Left hindlimb (tissue), 1 donor: ENCODE measurements at places on chromosomes 7 and 10.
A peak's percentile ranks its signal among the peaks of the same experiment; 100 is the strongest.

DNA sequence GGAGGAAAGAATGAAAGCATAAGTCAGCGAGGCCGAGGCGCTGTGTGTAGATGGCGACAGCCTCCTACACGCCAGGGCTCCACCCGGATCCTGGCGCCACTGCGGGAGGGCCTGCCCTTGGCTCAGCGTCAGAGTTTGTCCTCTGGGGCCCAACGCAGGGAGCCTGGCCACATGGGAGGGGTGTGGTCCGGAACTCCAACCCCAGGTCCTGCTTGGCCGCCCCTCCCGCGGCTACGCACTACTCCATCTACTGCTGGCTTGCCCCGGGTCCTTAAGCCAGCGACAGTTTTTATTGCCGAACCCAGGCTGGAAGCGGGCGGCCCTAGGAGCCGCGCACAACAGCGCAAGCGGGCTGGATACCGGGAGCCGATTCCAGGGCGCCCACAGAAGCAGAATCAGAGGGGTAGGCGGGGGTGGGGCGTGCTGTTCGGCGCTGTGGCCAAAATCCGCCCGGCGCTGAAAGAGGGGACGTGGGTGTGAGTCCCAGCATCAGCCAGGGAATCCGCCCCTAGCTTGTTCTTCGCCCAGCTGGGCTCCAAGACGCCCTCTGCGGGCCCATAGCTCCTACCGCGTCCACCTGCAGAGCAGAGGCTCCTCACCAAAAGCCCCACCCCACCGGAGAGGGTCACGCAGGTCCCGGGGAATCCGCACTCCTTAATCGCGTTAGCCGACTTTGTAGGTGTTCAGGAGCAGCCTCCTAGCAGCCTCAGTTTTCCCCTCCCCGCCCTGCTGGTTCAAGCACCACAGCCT, 4.5 kb downstream of the KAZALD1 start:
- DNase-seq = peak; percentile 81

DNA sequence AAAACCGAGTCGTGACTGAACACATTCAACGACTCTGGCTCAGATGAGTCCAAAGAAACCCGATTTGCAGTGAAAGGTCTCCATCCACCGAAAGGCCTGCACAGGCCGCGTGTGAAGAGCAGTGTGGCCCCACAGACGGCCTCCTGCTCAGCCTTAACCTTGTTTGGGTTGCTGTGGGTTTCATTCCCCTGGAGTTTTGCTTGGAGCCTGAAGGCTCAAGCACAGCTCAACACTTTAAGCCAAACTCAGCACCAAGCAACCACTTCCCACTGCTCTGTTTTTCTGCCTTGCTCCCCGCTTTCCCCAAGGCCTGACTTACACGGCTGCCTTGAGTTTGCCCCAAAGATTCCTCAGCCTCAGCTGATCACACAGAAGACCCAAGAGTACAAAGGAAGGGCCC, 398.2 kb upstream of the NFE2L3 start:
- peak; percentile 39 for DNase-seq

- no peak for DNase-seq
These were observed 81.0 kb upstream of the GNA12 start for GRCh38 chr7:2924866-2925840.

GRCh38 chr10:69087590-69088470, at the start of gene SRGN:
Gene SRGN (plus strand): TSS chr10:69088103. CDS start chr10:69088158, 55 bp downstream.
- no peak for DNase-seq

DNA sequence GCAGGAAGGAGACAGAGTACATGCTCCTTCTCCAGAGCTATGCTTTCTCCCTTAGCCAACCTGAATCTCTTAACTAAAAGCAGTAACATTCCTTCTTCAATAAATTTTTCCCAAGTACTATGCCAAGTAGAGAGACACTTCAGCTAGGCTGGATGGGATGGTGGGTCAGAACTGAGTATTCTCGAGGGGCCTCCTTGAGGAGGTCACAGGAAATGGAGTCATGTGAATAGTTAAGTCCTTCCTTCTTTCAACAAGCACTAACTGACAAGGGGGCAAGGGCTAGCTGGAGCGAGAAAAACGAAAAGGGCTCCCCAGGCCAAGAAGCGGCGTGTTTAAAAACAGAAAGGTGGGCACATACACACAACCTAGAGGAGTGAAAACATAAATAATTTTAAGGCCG, 5.5 kb downstream of the RSU1 start:
- DNase-seq = no peak

- DNase-seq = no peak
These were observed 619.3 kb upstream of the ADARB2 start for GRCh38 chr10:2356670-2357069.

GRCh38 chr10:71638064-71638821, 81.3 kb downstream of the C10orf105 start:
- no peak for DNase-seq

- DNase-seq = no peak
These were observed 177.9 kb downstream of the TNS3 start for GRCh38 chr7:47404010-47404409.

DNA sequence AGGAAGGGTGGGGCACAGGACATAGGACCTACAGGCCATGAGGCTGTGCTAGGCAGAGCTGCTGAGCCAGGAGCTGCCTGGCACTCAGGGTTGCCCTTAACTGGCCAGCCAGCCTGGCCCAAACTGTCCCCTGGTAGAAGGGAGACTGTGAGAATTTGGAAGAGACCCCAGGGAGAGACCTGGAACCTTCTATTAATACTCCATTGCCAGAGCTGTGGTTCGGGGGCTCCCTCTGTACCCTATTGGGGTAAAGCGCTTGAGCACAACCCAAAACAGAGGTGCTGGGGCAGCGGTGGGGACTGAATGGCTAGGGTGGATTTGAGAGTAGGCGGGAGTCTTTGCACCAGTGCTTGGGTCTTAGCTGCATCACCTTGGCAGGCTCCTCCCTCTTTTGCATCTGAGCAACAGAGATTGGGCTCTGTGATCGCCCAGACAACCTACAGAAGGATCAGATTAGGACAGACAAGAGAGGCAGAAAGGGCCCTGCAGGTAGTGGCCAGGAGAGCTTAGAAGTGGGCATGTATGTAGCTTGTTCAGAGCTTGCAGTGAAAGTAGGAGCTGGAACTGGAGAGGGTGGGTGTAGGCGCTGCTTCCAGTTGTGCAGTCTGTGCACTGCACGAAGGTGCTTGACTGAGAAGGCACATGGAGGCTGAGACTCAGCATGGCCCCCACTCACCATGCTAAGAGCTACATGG, 53.3 kb downstream of the ADCYAP1R1 start:
- DNase-seq = no peak

DNA sequence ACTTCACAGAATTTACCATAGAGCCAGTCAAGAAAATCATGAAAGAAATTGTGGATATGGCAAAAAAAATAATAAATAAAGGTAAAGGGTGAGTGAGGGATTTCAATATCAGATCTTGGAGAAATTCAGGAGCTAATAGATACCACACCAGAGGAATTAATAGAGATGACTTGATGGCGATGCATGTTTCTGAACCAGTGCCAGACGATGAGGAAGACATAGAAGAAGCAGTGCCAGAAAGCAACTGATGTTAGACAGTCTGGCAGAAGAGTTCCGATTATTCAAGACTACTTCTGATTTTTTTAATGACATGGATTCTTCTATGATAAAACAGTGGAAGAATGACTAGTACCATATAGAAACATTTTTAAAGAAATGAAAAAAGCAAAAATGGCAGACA, 314.7 kb downstream of the BICC1 start:
- DNase-seq = no peak

DNA sequence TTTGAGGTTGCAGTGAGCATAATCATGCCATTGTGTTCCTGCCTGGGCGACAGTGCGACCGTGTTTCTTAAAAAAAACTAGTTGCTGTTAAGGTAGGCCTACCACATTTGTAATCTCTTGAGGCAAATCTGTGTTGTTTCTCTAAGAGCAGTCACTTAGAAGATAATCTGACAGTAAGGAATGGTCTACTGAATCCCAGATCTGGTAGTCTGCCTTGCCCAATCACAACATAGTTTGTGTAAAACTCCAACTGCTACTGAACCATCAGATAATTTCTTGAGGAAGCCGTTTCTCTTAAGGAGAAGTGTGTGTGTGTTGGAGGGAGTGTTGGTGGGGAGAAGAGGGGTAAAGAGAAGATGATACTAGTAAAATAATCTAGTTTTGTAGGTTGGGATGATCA, 5.0 kb downstream of the NRF1 start:
- DNase-seq = no peak
